ENCODE measurements at places on chromosomes 2 and 18.

GRCh38 chr18:23827681-23828080 is 138.4 kb downstream of the LAMA3 start:
- DNase-seq: no peak

- no peak for DNase-seq
Measured at GRCh38 chr2:158772306-158773078, 22.6 kb upstream of the DAPL1 start.

- no peak for DNase-seq
Measured at GRCh38 chr2:65640793-65641103, 208.3 kb upstream of the SPRED2 start.

DNA sequence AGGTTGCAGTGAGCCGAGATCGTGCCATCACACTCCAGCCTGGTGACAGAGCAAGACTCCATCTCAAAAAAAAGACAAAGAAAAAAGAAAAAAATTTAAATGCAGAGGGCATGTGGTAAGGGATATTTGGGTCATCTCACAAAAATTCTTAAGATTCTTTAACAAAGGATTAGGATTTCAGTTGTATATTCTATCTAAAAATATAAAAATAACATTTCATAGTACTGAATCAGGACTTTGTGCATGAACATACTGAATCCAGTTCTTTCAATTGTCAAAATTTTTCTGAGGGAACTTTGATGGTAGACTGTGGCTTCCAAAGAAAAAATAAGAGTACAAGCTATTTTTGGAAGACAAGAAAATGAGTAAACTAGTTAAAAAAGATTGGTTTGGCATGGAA is 6.5 kb upstream of the PPP3R1 start:
- DNase-seq: no peak

DNA sequence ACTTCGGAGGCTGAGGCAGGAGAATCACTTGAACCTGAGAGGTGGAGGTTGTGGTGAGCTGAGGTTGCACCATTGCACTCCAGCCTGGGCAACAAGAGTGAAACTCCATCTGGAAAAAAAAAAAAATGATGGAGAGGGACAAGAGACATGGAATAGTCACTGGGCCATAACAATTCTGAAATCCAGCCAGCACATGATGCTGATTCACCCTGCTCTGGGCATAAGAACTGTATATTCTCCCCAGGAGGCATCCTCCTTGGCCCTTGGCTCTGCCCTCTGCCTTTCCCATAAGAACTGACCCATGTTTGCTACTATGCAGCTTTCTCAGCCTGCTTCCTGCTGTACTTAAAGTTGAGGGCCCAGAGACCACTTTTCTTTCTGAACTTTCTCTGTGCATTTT is 297.7 kb downstream of the GBX2 start:
- DNase-seq: no peak

GRCh38 chr2:66305718-66306117 is 129.2 kb upstream of the MEIS1 start:
- no peak for DNase-seq

GRCh38 chr2:101253013-101253702 is 472 bp downstream of the CNOT11 start:
- DNase-seq: peak; percentile 55

DNA sequence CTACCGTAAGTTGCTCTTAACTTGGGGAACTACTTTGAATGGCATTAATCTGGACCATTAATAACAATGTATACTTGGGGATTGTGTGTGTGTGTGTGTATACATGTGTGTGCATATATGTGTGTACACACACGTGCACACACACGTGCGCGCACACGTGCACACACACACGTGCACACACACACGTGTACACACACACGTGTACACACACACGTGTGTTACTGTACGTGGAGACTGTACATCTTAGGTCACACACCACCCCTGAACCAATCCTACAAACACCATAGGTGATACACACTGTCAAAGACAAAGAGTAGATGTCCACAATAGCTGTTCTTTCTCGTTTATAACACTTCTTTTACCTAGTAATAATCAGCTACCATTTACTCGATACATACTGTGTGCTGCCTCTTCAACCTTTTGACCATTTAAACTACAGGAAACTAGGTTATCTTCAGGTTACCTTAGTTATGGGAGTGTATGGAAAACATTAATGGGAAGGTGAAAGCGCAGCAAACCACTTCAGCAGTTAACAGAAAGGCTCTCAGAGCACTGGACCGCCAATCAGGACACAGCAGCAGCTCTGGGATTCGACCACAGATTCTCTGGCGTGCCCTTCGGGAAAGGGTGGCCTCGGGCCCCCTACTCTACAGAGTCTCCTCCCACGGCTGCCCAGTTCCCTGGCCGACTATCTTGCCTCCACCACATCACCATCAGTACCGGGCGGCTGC is 894 bp upstream of the GCC2 start:
- no peak for DNase-seq

DNA sequence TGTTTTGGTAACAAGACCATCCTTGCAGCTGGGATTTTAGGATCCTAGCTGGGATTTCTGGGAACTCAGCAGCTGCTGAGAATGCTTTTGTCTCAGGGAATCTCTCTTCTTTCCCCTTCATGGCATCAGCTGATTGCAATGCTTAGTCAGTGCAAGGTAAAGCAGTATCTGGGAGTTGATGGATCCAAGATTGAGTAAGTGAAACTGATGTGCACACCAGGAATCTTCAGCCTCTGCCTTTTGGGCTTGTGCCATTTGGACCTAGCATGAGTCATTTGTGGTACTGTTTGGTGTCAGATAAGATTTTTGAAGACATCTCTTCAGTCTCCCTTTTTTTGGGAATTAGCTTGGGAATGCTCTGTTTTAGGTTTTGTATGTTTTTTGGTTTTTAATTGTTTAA is 363.3 kb upstream of the TFPI start:
- no peak for DNase-seq

DNA sequence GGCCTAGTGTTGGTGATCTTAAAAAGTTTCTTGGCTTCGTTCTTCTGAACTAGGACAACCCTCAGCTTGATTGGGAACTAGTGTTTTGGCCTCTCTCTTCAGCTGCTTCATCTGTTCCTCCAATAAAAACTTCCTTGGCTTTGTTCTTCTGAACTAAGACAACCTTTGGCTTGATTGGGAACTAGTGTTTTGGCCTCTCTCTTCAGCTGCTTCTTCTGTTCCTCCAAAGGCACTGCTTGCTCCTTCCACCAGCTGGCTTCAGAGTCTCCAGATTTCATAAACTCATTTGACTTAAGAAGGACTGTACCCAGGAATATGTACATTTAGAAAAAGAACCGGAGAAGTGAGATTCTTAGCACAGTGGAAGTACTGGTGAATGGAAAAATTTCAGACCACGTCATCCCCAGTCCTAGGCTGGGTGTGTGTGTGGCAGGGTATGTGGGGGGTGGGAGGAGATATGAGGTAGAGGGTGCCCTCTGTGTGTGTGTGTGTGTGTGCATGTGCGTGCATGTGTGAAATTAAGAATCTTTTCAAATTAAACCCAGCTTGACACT is 20.4 kb downstream of the IL1R2 start:
- no peak for DNase-seq

- no peak for DNase-seq
Measured at GRCh38 chr2:102504833-102505232, 31.8 kb downstream of the SLC9A4 start.

DNA sequence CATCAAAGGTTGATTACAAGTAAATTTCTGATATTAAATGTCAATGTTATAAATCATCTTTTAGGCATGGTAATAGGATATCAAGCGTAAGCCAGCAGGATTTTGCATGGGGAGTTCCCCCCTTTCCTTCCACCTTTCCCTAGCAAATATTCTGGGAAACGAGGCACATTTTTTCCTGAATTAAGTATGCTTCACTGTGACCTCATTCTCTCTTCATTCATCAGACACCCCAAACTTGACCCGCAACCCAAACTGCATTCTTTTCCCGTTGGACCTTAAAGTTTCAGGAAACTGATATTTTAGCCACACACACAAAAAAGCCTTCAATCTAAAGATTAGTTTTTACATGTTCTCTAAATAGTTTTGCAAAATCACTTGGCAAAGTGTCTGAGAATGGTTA is 214.5 kb upstream of the CTAGE1 start:
- DNase-seq: no peak

GRCh38 chr2:222054813-222055212 is 244.0 kb downstream of the PAX3 start:
- no peak for DNase-seq

- no peak for DNase-seq
Measured at GRCh38 chr18:62897153-62897552, 181.8 kb downstream of the PHLPP1 start.

DNA sequence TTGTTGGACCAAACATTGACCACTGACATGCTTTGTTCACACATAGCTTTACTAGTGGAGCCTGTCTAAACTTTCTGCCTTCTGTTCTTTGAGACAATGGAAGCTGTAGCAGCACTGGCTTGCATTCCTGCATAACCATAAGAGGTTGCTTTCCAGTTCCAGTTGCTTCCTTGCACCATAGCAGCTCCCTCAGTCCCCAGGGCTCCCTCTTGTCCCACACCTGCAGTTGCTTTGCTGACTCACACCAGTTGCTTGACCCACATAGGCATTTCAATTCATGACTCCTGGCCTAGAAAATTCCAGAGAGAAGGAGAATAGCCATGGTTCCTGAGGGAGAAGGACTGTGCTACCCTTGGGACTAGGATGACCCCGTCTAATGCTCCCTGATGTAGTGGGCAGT is 20.9 kb downstream of the SGPP2 start:
- DNase-seq: no peak

GRCh38 chr2:8193146-8193545 is 488.7 kb upstream of the ID2 start:
- no peak for DNase-seq

- no peak for DNase-seq
Measured at GRCh38 chr18:11256251-11256650, 106.9 kb upstream of the PIEZO2 start.
